LHCN-M2 (cell line): ENCODE measurements at places on chromosomes 3 and 15. TPM values are rescaled to one million over a fixed set of nuclear protein-coding genes. Genes with fewer than 3 reads are reported as not detected.
A peak's percentile ranks its signal among the peaks of the same experiment; 100 is the strongest.

DNA sequence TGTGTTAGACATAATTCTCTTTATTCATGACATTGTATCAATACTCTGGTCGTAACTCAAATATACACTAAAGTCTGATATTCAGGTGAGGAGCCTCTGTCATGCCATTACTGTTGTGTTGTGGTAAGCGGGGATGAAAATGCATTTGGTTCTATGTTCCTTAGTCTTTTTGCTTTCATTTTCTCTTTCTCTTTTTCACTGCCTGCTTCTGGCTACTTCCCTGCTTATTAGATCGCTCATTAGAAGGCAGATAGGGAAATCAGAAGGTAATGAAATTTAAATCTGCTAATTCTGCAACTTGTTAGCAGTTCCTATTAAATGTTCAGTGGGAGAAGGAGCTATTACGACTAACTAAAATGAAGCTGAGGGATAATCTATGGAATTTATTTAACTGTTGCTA, 345.0 kb downstream of the GRM7 start:
- DNase-seq: no peak

GOLGA8H gene
- 0.40 and 0.77 TPM in 2 replicates for total RNA-seq

MEIS2 gene
- total RNA-seq: 13.4 and 13.8 TPM in 2 replicates

DNA sequence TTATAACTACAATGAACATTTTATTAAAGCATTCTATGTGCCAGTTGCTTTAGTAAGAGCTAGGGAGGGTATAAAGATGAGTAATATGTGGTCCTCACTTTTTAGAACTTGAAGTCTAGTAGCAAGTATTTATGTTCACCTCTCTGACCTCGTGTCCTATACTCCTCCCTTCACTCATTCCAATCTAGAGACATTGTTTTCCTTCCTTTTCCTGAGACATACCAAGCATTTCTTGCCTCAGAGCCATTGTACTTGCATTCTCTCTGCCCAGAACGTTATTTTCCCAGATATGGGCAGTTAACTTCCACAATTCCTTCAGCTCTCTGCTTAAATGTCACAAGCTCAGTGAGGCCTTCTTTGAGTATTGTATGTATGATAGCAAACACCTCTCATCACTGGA, 408.6 kb downstream of the PDCD6IP start:
- DNase-seq: peak; percentile 48

DNA sequence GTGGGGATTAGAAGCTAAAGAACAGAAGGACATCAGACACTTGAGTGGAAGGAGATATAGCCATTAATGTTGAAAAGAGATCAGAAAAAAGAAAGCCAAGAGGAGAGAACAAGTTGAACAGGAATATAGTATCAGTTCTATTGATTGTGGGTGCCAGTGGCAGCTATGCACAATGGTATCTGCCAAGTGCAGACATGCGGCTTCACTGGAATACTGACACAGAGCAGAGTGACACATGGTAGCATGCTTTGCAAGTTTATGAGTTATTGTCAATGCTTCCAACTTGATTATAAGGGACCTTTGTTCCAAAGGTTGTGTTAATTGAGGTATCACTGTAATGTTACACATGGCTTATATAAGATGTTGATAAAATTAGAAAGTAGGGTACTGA, 42.0 kb upstream of the TP63 start:
- DNase-seq: no peak

DNA sequence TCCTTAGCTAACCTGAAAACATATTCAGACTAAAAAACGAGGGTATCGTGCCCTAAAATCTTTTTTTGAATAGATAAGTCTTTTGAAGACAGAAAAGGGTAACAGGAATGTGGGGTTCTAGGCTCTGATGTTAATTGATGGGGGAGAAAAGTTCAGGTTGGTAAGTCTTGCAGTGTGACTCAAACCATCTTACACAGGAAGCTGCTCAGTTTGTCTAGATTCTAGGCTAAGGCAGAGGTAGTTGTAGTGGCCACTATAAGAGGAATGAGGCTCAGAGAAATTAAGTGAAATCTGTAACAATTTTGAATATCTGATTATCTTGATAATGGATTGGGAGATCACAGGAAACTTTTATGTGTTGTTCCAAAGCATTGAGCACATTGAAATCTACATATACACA, 267.9 kb downstream of the PDCD6IP start:
- no peak for DNase-seq

DNA sequence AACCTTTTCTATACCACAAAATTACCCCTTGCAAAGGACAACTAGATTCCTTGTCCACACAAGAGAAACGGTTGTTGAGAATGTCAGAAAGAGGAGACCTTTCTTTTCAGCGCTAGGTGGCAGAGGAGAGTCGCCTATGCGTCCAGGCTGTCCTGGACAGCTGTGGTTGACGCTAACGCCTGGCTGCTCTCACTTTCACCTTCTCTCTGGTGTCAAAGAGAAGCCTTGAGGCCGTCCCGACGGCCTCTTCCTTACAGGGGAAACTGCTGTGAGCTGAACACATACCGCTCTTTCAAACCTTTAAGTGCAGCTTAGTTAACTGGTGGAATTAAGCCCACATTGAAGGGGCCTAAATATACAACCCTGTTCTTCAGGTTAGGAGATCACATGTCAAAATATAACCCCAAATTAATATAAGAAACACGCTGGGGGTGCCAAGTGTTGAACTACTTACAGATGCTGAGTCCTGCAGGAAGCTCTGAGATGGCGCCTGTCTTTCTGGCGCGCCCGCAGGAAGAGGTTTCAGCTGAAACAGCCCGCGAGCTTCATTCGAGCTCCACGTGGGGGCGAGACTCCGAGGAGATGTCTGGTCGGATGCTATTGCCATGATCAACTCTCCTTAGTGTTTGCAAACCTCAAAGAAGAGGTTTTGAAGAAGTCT, 26.1 kb upstream of the KBTBD8 start:
- peak; percentile 63 for DNase-seq

DNA sequence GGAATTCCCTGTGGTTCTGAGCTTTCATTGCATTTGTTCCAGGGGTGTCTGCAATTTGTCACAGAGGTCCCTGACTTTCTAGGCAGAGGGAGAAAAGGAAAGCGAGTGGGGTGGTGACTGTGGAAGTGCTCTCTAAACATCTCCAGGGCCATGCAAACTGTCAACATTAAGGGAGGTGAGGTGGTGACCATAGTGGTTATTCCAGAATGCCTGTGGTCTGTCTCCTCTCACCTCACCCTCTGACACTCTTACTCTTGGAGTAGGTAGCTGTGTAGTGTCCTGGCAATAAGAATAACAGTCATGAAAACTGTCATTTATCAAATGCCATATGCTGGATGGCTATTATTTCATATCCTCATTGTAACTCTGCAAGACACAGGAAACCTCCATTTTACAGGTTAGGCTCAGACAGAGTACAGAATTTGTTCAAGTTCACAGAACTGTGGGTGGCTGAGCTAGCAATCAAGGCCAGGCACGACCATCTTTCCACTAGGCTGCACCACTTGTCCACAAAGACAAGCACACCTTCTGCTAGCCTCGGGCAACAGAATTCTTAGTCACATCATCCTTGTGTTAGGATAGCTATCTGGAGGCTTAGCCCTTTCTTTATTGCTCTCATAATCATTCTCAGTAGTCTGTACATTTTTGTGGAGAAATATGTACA, 179.4 kb downstream of the CD47 start:
- no peak for DNase-seq

SLC22A13 gene
- 0.29 and 1.2 TPM in 2 replicates for total RNA-seq

DNA sequence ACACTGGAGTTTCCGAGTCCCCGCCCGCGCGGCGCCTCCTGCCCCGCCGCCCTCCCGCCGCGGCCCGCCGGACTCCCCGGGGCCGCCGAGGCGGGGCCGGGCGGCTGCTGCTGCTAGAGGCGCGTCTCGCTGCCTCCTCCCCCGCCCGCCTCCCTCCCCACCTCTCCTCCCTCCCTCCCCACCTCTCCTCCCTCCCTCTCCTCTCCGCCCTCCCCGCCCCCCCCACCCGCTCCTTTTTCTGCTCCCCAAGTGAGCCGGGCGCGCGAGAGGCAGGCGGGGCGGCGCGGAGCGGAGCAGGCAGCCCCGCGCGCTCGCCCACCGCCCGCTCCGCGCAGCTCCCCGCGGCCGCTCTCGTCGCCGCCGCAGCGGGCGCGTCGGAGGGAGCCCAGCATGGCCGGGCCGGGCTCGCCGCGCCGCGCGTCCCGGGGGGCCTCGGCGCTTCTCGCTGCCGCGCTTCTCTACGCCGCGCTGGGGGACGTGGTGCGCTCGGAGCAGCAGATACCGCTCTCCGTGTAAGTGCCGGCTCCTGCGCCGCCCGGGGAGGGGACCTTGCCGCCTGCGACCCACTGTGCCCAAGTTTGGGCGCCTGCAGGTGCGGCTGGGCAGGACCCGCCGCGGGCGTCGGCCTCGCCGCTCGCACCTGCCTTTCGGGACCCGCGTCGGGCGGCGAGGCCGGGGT, at the start of gene CACNA2D3:
Gene CACNA2D3 (plus strand): TSS at position 229 of the 679 bp plus-strand sequence.
- DNase-seq: no peak

DNA sequence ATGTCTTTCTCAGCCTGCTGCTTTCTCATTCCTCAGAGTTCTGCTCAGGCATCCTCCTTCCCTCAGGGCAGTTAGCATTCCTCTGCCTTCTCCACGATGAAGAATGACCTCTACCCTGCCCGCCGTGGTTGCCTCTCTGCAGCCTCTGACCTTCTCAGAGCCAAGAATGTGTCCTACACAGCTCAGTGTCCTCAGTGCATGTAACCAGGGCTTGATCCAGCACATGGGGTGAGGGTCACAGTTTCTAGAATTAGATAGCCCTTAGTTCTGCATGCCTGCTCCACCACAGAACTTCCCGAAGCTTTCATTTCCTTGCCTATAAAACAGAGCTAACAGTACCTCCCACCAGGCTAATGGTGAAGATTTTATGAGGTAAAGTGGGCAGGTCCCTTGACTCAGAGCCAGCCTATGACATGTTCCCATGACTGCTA, 182.1 kb downstream of the CLSTN2 start:
- DNase-seq: no peak

- DNase-seq: no peak
Measured at GRCh38 chr3:130895690-130896488, 2.0 kb downstream of the ATP2C1 start.

DNA sequence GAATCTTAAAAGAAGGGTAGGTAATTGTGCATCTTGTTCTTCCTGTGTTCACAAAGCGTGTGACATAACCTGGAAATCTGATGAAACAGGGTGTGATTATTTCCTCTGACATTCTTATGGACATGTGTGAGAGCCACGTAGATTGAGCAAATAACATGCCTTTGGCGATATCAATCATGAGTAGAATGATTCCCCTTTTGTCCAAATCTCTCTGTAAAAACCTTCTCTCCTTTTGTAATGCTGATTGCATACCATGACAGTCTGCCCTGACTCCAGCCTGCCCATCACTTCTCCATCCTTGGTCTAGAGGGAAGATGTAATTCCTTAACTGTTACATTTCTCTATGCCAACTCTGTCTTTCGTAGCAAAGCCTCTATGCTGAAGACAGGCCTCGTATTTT, 115.0 kb downstream of the IL5RA start:
- no peak for DNase-seq

DNA sequence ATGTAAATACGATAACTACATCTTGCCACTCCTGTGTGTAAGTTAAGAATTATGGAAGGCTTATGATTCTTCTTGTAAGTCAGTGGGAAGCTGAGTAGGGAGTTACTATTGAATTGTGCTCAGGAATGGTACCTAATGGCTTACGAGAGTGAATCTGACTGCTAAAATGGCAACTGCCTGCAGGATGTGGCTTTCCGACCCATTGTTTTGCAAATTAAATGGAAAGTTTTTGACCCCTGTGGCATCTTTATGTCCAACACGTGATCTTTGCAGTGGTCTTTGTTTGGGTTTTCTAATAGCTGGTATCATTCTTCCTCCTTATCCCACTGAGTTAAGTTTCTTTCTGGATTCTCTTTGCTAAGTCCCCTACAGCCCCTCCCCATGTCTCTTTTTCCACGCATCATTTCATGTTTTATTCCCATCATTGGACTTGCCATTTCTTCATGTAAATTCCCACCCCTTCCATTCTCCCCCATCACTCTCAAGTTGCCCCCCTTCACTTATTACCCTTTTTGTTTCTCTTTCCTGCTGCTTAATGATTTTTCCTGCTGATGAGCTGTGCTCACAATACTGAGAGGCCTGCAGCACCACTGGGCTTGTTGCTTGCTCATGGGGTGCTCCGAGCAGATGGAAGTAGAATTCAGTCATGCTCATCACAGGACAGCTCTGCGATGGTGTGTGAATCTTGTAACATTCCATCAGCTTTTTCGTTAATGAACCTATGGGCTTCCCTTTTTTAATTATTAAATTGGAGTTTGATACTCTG, 428.2 kb upstream of the IL12A start:
- no peak for DNase-seq

LRRIQ4 gene
- total RNA-seq: not detected in 2 replicates

KIF15 gene
- total RNA-seq: 21.5 and 25.9 TPM in 2 replicates

GRCh38 chr3:186226482-186226881, 117.6 kb upstream of the ETV5 start:
- no peak for DNase-seq

DNA sequence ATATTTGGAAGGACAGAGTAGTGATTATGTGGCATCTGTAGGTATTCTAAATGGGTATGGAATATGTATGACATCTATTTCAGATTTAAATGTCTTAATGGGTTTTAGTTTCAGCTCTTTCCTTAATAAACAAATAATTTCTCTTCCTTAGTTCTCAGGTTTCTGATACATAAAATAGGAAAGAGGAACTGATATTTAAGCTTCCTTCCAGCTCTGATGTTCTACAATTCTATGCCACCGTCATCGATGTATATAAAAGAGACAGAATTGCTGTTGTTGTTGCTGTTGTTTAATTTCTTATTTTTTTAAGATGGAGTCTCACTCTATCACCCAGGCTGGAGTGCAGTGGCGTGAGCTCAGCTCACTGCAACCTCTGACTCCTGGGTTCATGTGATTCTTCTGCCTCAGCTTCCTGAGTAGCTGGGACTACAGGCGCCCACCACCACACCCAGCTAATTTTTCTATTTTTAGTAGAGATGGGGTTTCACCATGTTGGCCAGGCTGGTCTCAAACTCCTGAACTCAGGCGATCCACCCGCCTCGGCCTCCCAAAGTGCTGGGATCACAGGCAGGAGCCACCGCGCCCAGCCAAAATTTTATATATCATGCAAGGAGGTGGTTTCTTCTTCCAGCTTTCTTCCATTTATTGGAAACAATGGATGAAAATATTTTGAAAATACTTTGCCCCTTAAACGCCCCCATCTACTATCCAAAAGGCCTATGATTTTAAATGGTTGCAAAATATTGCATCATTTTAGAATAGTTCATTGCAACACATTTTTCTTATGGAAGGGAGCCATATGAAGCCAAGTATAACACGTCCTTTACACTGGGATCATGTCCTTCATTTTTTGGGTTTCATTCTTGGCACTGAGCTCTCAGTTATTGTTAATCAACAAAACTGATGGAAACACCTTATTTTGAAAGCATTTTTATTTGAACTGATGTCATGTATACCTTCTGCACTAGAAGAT, 13.9 kb upstream of the C15orf61 start:
- no peak for DNase-seq
